ENCODE measurements at places on chromosomes 4 and X.

DNA sequence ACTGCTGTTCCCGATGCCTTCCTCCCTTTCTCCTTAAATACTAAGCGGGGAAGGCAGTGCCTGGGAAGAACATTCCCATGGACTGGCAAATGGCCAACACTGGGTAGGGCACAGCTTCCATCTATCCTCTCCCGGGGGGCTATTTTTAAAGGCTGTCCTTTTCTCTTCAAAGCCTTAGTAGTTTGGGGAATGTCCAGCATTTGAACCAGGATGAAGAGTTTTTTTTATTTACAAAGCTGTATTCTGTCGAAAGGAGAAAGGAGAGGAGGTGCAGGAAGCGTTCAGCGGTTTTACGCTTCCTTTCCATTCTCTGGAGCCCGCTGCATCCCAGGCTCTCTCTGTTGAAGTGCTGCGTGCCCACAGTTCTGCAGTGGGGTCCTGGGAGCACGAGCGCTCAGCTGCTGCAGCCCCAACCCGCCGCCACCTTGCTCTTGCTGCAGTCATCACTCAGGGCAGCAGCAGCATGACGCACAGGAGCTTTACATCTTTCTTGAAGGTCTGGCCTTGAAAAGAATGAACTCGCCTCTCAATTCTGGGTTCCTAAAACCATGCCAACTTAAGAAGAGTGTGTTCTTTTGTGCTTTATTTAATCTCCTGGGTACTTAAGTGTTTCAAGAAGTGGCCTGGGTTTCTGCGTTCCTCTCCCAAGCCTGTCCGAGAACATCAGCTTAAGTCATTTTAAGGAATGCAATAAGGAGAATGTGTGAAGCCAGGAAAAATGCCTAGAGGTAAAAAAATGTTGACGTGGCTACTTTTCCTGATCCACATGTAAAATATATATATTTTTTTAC is 427.2 kb downstream of the MAPK10 start:
- DNase-seq, result no peak

GRCh38 chr4:47145630-47146029 is 114.3 kb downstream of the GABRB1 start:
- no peak for DNase-seq

DNA sequence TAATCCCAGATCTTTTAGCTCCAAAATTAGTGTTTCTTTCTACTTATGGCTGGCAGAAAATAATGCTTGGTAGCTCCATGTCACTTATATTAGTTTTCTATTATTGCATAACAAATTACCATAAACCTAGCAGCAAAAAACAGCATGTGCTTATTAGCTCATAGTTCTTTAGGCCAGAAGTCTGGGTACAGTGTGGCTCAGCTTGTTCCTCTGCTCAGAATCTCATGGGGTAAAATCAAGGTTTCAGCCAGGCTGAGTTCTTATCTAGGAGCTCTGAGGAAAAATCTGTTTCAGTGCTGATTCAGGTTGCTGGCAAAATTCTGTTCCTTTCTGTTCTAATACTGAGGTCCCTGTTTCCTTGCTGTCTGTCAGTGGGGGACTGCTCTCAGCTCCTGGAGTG is 101.1 kb downstream of the CT47B1 start:
- no peak for DNase-seq

GRCh38 chrX:128807367-128807766 is 715.9 kb downstream of the SMARCA1 start:
- no peak for DNase-seq
